ENCODE measurements at places on chromosomes 12 and 14.

DNA sequence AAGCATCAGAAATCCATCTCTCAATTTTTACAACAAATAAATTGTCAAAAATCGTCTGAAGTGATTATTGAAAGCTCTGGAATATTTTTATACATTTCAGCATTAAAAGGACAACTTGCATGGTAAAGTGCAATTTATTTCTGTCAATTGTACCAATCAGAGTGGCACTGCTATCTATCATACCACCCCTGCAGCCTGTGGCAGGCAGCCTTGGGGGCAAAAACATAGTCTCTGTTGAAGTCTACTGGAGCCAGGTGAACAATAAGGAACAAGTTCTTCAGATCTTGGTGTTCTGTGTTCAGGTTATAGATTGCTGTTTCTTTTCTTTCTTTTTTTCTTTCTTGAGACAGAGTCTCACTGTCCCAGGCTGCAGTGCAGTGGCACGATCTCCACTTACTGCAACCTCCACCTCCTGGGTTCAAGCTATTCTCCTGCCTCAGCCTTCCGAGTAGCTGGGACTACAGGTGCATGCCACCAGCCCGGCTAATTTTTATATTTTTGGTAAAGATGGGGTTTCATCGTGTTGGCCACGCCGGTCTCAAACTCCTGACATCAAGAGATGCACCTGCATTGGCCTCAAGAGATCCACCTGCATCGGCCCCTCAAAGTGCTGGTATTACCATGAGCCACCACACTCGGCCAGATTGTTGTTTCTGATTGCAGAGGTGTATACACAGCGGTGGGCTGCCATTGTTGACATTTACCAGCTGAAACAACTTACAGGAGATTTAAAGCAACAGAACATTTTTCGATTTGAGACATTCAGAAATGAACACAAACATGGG, 629.6 kb downstream of the SLC16A7 start:
- no peak for DNase-seq

- DNase-seq = no peak
These were observed 15.3 kb upstream of the ARID4A start for GRCh38 chr14:58282925-58283593.

- no peak for DNase-seq
These were observed 583.9 kb downstream of the ALG10 start for GRCh38 chr12:34605955-34606748.

DNA sequence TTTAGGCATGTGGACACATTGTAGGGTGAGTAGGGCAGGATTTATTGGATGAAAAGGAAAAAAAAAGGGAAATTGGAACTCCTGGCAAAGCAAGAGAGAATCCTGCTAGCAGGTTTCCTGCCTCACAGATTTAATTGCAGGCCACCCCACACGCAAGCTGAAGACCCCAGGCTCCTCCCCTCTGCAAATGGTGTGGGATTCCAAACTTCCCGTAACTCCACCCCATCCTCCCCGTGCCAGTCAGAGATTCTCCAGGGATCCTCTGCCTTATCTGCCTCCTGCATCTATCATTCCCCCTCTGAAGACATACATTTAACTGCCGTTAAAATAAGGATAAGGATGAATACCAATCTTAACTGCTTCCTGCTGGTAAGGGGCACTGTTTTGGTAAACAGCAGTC, 249.8 kb upstream of the GARIN2 start:
- no peak for DNase-seq

GRCh38 chr12:70329728-70330127, 36.4 kb upstream of the KCNMB4 start:
- DNase-seq = no peak

DNA sequence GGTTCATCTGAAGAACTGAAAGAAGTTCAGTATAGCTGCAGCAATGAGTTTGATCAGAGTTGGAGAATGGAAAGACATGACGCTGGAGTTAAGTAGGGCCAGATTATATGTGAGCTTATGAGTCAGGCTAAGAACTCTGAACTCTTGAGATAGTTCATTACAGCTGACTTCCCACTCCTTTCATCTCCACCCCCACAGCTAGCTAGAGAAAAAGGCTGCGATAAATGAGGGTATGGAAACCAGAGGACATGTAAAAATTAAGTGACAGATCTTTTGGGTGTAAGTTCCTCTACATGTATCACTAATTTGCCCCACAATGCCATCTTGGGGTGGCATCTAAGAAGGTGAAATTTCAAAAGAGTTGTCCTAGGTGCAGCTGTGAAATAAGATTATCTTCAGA, 28.6 kb downstream of the PYM1 start:
- no peak for DNase-seq

DNA sequence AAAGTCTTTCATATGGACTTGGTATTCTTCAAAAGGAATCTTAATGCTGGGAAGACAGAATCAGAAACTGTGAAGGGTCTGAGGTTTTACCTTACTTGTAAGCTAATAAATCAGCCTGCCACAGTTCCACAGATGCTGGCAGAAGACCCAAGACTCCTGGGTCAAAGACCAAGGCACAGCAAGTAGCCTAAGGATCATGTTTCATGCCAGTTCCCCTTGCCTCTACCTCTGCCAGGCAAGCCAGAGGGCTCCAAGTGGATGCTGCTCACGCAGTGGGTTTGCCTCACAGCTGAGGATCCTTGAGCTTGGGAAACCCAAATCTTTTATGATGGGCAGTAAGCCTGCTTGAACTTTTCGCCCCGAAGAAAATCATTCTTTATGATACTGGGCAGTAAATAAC, 15.2 kb upstream of the RXYLT1 start:
- DNase-seq = no peak

DNA sequence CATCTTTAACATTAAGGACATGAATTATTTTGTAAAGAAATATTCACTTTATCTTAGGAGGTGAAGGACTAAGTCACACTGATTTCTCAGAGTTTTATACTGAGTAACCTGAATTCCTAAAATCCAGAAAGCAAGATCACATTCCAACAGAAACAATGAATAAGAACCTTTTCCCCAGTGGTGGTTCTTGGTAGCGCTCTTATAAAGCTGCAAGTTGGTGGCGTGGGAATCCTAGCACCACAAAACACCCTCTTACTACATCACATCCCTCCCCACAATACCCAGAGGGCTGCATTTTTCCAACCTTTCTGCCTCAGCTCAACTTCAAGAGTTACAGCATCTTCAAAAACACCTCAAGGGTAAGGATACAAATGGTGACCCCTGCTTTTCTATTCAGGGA, 44.0 kb upstream of the SMUG1 start:
- DNase-seq = no peak

DNA sequence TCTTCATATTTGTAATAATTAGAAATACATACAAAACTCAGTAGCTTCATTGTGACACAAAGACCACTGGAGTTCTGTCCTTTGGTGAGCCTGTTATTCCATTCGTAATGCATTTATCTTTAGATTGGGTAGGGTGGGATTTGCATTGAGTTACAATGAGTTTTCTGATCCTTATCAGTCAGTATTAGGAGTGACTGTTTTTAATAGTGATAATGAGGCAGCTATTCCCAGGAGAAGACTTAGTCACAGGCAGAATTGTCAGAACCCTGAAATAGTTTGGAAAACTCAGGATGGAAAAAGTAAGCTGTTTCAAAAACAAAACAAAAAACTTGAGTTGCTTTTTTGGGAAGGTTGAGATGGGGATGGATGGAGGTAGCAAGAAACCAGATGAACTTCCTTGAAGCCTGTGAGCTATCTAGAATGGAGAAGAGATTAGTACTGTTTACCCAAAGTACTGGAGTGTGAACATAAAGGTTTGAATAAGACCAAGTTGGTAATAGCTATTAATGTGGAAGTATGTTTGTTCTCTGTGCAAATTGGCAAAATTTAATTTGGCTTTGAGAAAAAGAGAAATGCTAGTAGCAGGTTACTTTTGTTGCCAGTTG, 38.6 kb downstream of the FBXO34 start:
- no peak for DNase-seq

GRCh38 chr14:23129759-23130316, 10.8 kb upstream of the CEBPE start:
- no peak for DNase-seq

DNA sequence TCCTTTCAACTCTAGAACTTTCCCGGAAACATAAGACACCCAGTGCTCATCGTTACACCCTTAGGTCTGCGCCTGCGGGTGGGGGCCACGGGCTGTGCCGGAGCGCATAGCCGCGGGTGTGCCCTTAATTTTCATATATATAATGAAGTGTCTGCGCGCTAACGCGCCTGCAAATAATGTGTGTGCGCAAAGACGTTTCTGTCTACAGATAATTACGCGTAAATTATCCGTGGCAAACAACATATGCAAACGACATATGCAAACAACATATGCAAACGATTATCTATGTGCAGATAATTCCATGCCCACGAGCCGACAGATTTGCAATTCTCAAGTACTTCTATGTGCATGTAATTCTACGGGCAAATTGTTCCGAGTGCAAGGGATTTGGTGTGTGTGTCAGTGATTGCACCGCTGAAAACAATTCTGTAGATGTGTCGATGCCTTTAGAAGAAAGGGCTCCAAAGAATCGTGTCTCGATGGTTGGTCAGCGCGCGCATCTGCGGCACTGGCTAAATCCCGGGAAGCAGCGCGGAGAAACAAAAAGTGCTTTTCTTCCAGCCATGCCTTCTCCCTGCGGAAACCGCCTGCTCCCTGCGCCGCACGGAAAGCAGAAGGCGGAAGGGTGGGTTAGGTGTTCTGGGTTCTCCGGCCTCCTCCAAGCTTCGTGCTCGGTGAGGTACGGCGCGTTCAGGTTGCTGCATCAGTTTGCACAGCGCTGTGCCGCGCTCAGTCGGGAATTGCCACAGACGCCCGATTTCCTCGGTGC, 34.5 kb upstream of the TBX5 start:
- DNase-seq = no peak

- DNase-seq = no peak
These were observed 2.4 kb upstream of the KCNC2 start for GRCh38 chr12:75212072-75212471.

GRCh38 chr14:69999261-69999674, 120.1 kb downstream of the SMOC1 start:
- DNase-seq = no peak

All from hematopoietic multipotent progenitor cell treated with erythropoietin and hydrocortisone succinate and interleukin-3 and kit ligand, for 15 days (in vitro differentiated cells).